C1 segment of cervical spinal cord (tissue), 14 donors: ENCODE measurements at places on chromosomes 6 and 20.
A peak's percentile ranks its signal among the peaks of the same experiment; 100 is the strongest.

- DNase-seq: no peak
These were observed 478.6 kb upstream of the JARID2 start for GRCh38 chr6:14767226-14767625.

GRCh38 chr6:36762123-36762522 lies 64.5 kb downstream of the RAB44 start:
- DNase-seq: no peak

GRCh38 chr6:125611573-125612344 lies 137.7 kb upstream of the HEY2 start:
- no peak for DNase-seq

- no peak for DNase-seq
These were observed 38.2 kb downstream of the MYLIP start for GRCh38 chr6:16166871-16167608.

DNA sequence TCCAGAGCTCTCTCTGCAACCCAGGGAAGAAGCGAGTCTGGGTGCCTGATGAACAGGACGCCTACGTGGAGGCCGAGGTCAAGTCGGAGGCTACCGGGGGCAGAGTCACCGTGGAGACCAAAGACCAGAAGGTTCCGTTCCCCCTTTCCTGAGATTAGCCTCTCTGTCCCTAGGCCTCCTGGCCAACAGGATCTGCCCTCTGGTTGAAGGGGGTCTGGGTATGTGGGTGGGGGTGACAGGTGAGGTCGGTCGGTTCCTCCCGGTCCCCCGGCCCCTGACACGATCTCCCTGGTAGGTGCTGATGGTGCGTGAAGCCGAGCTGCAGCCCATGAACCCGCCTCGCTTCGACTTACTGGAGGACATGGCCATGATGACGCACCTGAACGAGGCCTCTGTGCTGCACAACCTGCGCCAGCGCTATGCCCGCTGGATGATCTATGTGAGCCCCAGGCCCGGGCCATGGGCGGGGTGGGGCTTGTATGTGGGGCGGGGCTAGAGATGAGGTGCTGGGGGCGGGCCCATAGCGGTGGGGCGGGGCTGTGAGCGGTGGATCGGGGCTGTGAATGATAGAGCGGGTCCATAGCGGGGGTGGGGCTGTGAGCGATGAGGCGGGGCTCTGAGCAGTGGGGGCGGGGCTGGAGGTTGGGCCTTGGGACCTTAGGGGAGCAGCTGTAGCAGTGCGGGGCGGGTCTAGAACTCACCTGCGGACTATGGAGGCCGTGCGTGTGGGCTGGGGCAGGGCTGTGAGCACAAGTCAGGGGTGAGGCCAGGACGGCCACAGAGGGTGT lies 23.9 kb downstream of the MYH7B start:
- DNase-seq: no peak

DNA sequence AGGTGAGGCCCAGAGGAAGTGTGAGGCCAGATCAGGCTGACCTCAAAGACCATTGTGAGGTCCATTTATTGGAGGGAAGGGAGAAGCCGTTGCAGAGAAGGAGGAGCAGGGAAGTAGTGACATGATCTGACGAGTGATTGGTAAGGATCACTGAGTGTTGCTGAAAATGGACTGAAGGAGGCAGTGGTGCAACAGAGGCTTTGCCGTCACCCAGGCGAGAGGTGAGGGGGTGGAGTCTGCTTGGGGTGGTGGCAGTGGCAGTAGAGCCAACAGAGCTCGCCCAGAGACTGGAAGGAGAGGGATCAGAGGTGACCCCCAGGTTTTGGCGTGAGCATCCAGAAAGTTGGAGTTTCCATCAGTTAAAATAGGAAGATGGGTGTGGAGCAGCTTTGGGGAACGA lies 67.9 kb upstream of the CLDN20 start:
- no peak for DNase-seq

- no peak for DNase-seq
These were observed 238.6 kb upstream of the PLN start for GRCh38 chr6:118309337-118310093.

DNA sequence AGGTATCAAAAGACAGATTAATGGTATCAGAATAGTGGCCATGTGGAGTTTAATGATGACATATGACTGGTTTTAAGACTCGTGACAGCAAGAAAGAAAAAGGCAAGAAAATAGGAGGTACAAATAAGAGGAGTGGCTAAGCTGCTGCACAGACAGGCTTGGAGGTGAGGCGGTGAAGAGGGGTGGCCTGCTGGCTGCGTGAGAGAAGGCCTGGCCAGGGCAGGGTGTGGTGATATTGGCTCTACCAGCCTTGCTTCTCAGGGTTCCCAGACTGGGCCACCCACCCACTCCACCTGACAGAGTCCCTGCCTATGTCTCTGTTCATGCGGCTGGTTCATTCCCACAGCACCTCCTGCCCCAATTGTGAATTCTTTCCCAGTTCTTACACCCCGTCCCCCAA lies 106.7 kb downstream of the FOXC1 start:
- no peak for DNase-seq

DNA sequence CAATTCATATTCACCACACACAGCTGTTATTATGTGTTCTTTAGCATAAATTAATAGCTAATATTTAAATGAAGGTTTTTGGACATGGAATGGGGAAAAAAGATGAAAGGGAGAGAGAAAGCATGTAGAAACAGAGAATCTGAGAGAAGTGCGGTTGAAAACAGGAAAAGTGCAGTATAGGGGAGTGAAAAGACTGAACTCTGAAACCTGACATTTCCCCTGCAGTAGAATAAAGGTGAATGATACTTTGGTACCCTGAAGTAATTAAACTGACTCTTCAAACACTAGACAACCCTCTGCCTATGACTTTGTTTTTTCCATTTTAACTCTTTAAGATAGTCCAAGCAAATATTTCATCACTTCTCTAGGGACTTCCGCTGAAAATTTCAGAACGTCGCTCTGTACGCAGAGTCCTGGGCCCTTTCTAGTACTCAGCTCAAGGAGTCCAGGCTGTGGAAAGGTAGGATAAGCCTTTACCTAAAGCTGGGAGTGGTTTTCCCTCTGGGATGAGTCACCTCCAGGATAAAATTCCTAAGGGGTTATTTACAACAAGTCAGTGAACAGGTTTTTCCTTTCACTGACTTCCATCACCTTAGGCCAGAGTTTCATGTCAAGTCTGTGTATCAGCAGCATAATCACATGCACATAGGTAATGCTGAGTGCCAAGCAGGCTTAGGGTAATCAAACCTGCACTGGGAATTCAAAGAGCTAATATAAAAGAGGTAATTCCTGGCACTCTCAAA lies 614.5 kb downstream of the PKHD1 start:
- DNase-seq: no peak

DNA sequence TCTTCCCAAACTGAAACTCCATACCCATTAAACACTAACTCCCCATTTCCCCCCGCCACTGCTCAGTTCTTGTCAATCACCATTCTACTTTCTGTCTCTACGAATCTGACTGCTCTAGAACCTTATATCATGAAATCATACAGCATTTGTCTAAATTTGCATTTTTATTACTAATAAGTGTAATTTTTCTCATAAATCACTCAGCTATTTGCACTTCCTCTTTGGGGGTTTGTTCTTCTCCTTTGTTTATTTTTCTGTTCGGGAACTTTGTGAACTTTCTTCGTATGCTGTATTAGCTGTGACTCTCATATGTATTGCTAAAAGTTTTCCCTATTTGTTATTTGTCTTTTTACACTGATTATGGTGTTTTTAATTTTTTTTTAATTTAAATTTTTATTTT lies 152.2 kb downstream of the SLC16A10 start:
- DNase-seq: no peak

- peak; percentile 9 for DNase-seq
These were observed 81.7 kb upstream of the NFATC2 start for GRCh38 chr20:51624157-51624731.

GRCh38 chr6:105817961-105818360 lies 268.2 kb upstream of the PRDM1 start:
- DNase-seq: no peak

GRCh38 chr20:44683263-44684046 lies 31.7 kb upstream of the CCN5 start:
- no peak for DNase-seq

GRCh38 chr6:122861594-122861993 lies 72.5 kb downstream of the SMPDL3A start:
- no peak for DNase-seq

DNA sequence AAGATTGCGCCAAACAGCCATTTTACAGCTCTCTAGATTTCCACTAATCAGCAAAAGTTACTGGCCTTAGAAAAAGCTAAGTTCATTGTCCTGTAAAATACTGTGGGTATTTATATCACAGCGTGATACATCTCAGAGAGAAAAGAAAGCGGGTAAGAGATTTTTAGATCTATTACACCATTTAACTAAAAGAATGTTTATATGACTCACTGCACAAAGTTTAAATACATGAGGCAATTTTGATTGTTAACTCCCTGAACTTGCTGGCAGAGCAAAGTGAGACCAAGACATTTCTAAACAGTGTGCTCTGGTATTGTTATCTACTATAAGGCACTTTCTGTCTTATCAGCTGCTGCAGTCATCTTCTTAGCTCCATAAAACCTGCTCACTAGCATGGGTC lies 314.3 kb downstream of the EPHA7 start:
- DNase-seq: no peak
